Large intestine (tissue), 12 donors: ENCODE measurements at places on chromosomes 6 and 20. TPM values are rescaled to one million over a fixed set of nuclear protein-coding genes. Genes with fewer than 3 reads are reported as not detected.

Gene TSPO2
- 2.3 TPM for polyA plus RNA-seq

DNA sequence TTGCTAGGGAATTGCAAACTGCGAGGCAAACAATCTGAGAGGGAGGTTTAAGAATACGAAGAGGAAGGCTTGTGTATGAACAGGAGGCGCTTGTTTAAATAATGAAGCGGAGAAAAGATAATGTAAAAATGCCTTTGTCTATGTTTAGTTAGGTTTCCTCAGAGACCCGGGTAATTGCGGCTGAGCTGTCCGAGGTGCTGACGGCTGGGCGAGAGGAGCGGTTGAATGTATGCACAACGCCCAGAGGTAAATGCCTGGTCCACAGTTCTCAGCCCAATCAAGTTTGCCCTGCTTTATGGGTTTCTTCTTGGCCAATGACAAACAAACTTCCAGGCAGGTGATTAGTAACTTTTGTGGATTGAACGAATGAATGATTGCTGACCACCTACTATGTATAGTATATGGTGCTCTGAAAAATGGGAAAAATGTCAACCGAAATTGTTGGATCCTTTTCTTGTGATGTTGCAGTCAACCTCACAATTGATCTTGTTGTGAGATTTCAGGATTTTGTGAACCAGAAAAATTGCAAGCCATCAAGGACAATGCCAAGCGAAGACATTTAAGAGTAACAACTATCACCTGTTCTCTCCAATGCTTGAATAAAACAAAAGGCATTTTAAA is 38.3 kb upstream of the SLC32A1 start:
- DNase-seq: peak; percentile 30
- H3K27me3 ChIP-seq: no peaks in the 10 kb centered on the region
- no peaks in the 10 kb centered on the region for H3K4me1 ChIP-seq
- H3K4me3 ChIP-seq: no peak overlapping the region
- H3K27ac ChIP-seq: no peak overlapping the region

Gene CCN5
- polyA plus RNA-seq: 0.09 TPM

DNA sequence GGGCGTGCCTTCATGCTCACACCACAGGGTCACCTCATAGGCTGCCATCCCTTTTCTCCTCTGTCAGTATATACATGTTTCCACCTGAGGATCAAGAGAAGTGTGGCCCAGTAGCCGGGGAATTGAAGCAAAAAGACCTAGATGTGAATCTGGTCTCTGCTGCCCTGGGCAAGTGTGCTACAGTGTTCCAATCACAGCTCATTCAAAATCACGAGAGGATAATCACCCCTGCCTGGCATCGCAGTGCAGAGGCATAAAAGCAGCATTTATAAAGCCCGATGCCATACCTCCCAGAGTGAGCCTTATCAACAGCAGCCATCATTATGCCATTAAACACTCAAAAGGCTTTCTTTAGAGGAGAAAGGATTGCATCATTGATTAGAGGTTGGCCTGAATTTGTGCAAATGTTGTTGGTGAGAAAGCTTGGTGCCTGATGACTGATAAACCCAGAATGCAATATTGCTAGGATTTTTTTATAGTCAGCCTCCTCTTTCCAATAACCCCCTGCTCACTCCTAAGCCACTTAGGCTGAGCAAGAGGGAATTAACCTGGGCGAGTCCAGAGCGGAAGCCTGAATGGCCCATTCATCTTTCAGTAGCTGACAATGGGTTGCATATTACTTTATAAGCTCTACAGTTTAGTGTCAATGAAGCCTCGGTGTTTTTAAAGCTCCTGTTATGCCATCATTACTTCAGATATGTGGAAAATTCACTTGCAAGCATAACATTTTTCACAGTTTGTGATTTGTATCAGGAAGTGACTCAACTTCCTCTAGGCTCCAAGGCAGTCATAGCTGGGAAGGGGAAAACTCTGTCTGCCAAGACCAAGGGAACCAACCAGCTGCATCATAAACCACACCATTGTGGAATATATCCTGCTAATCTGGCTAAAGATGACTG is 92.5 kb upstream of the NXT1 start:
- H3K4me1 ChIP-seq: no peaks in the 10 kb centered on the region
- no peaks in the 10 kb centered on the region for H3K27me3 ChIP-seq
- no peak overlapping the region for H3K4me3 ChIP-seq
- H3K36me3 ChIP-seq: no peaks in the 10 kb centered on the region
- H3K27ac ChIP-seq: no peak overlapping the region

- no peaks in the 10 kb centered on the region for H3K27me3 ChIP-seq
- H3K4me3 ChIP-seq: no peak overlapping the region
- peak overlapping the region; percentile 4 for H3K27ac ChIP-seq
- peak; percentile 32 for DNase-seq
- peaks cover 14% of the 10 kb centered on the region for H3K36me3 ChIP-seq
These were observed 27.2 kb downstream of the MCUR1 start for GRCh38 chr6:13787137-13787536.
